ENCODE measurements at places on chromosomes 1 and 21.

DNA sequence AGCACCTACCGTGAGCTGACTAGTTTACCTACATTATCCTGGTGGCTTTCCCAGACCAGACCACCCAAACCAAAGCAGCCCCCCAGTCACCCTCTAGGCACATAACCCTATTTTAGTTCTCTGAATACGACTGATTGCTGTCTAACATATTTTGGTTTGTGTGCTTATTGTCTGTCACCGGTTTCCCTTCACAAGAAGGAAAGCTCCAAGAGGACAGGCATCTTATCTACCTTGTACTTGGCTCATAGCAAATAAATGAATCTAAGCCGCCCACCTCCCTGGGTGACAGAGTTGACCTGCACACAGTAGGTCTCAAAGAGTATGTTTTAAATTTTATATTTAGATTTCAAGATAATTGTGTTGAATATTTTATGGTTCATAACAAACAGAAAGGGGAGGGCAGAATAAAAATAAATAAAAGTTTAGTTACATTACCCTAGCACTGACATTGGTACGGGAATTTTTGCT, 904 bp upstream of the PRDX6 start:
- DNase-seq, result no peak

DNA sequence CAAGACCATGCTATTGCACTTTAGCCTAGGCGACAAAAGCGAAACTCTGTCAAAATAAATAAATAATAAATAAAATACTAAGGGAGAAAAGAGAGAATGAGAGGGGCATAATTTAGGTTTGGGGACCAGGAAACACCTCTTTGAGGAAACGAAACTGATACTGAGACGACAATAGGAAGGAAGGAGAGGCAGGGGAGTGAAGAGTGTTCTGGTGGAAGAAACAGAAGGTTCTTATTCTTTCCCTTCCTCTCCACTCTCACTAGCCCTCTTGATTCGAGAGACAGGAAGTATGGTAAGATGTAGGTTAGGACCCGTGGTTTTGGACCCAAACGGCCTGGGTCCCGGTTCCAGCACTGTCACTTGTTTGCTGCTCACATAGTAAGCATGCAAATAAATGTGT, 1.6 kb upstream of the NKAIN1 start:
- DNase-seq, result no peak

GRCh38 chr21:33512481-33512880, 21.0 kb upstream of the DNAJC28 start:
- DNase-seq, result no peak

GRCh38 chr1:170674239-170674638, 10.3 kb downstream of the PRRX1 start:
- DNase-seq, result no peak

GRCh38 chr1:218304281-218305039, 19.4 kb downstream of the RRP15 start:
- no peak for DNase-seq

GRCh38 chr1:207830788-207831187, 78.9 kb downstream of the CD46 start:
- no peak for DNase-seq

GRCh38 chr21:14318578-14318977, 64.4 kb downstream of the HSPA13 start:
- no peak for DNase-seq
